Mucosa of descending colon (tissue), 3 donors: ENCODE measurements at places on chromosomes 1 and 21. TPM values are rescaled to one million over a fixed set of nuclear protein-coding genes. Genes with fewer than 3 reads are reported as not detected.

DNA sequence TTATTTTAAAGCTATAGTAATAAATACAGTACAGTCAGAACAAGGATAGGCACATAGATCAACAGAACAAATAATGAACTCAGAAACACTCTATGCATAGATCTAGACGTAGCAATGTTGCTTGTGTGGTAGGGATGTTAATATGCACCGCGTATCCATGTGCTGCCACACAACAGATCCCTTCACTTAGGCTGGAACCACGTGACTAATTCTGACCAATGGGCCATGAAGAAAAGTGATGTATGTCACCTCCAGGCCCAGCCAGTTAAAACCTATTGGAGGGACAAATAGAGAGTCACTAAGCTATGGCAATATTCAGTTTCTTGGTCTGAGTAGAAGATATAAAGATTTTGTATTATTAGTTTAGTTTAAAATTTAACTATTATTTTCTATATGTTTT, 91.4 kb downstream of the ADAMTS1 start:
- no peak for DNase-seq

- DNase-seq = no peak
Observed at GRCh38 chr1:54882519-54882918, 4.5 kb downstream of the DHCR24 start.

DNA sequence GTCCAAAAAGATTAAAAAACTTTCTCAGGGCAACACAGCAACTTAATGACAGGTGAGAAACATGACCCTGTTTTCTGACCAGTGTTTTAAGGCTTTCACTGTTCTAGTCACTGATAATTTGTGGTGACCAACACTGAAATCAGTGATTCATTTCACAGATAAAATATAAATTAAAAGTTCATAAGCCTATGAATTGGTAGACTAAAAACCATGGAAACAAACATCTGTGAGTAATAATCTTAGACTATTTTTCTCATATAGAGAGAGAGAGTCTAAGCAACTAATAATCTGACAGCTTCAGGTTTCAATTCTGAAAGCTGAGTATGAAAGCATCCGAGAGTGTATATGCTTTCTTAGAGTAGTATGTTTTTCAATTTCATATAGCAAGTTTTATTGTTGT, 536.9 kb downstream of the ADGRL2 start:
- no peak for DNase-seq

GRCh38 chr1:186775881-186776560, 52.7 kb upstream of the PLA2G4A start:
- no peak for DNase-seq

DNA sequence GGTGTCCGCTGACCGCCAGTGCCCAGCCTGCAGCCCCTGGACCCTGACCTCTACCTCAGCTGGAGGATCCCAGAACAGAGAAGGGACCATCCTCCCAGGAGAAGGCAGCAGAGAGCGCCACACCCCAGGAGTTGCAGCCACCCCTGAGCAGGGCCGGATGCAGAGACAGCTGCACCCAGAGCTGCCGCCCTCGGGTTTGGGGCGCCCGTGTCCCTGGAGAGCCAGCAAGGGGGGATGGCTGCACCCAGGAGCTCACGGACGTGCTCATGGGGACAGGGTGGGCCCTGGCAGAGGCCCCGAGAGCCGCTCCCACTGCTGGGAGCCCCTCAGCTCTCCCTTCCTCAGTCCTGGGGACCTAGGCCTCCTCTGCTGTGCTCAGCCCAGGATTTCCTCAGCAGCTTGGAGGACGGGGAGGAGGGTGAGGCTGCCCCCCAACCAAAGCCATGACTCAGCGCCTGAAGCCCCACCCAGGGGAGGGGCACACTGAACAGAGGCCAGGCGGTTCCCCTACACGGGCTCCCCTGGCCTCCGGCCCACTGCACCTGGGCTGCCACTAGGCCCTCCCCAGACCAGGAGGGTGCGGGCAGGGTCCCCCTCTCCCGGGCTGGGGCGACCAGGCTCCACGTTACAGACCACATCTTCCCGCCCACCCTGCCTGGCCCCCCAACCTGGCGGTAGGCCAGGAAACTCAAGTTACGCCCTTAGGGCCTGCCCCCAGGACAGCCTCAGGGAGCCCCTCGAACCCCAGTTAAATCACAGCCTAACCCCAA, 2.2 kb downstream of the ACAP3 start:
- DNase-seq = peak; percentile 85

DNA sequence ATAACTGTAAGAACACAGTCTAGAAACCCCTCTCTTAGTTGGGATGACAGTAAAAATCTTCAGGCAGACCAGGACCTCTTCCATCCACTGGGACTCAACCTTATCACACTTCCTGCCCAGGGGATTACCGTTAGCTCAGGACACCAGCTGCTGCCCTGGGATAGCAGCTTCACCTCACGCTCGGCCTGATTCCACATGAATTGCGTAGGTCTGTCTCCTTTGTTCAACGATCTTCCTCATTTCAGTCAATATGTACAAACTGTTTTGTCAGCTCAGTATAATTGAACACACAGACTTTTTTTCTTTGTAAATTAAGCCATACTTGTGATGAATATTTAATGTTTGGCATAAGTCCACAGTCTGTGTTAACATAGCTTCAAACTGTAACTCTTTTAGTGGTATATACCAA, 290.4 kb downstream of the GRIK1 start:
- DNase-seq = no peak

- DNase-seq = no peak
Observed at GRCh38 chr1:206582537-206582936, 29.7 kb downstream of the EIF2D start.

GRCh38 chr1:245168906-245169305, 14.1 kb downstream of the KIF26B start:
- no peak for DNase-seq

- DNase-seq = no peak
Observed at GRCh38 chr21:14581902-14582457, 35.9 kb upstream of the SAMSN1 start.

- DNase-seq = no peak
Observed at GRCh38 chr1:80225510-80225909, 1219.0 kb upstream of the ADGRL4 start.

DNA sequence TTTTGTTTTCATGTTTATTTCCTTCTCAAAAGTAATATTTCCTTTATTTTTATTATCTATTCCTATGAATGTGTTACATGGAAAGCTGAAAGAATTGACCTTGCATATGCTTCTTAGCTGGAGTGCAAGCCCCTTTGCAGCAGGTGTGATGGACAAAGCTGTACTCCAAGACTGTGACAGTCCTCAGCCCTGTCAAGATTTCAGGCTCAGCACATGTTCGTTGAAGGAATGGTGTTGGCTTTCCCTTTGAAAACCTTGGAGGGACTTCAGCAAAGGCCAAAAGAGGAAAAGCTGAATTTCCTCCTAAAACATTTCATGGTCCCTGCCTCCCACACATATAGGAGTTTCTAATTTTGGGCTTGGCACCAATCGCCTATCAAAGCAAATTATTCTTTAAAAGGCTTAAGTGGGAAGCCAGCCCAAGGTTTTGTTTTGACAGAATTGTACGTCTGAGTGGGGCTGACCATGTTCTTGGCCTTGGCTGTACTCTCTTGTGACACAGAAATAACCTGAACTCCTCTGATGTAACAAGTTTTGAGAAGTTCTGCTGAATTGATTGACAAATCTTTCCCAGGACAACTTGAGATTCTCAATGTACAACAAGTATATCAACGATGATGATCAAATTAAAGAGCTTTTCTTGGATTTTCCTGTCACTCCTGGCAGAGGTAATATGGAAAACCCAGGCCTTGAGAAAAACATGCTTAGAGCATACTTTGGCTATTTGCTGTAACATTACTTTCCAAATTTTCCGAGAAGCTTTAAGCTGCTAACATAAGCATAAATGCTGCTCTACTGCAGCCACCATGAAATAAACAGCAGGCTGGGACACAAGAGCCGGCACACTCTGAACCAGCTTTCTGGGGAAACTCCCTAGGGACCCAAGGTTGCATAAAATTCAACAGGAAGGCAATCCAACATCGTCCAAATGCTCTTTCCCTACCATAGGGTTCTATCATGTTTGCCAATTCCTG, 135.7 kb upstream of the ZNF648 start:
- no peak for DNase-seq

GRCh38 chr1:2447276-2448097, 28.6 kb upstream of the PLCH2 start:
- no peak for DNase-seq

DNA sequence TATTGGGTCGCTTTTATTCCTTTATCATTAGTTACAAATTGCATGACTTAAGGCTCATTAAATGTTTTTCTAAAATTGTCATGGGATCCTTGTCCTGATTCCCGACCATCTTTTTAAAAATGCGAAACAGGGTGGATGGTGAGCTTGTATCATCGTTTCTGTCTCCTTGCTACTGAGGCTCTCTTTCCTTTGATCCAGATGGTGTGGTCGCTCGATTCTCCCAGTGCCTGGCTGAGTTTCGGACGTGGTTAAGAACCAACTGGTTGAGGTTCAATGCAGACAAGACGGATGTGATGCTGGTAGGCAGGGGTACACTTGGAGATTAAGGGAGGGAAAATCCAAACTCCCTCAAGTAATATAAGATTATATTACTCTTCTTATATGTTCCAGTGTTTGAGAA, 1.2 kb downstream of the MIER1 start:
- DNase-seq = no peak

DNA sequence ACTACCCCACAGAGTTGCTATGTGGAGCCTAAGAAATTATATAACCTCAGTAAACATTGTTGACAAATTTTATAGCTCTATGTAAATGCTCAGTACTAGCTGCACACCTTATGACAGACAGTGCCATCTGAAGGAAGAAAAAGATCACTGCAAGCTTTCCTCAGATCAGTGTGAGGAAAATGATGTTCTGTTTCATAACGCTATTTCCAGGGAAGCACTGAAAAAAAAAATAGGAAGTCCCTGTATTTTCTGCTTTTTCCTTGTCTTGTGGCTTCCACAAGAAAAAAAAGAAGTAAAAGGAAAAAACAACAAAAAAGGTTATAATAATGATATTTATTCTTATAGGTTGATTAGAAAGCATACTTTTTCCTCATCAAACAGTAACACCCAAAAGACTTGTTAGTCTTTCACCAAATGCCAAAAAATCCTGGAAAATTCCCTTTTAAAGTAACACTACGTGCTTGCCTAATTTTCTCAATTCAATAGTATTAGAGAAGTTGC, 23.2 kb downstream of the LYST start:
- DNase-seq = no peak

- no peak for DNase-seq
Observed at GRCh38 chr1:28246427-28246832, 10.5 kb downstream of the ATP5IF1 start.

GRCh38 chr1:9703165-9703509, 51.6 kb downstream of the PIK3CD start:
- no peak for DNase-seq

DNA sequence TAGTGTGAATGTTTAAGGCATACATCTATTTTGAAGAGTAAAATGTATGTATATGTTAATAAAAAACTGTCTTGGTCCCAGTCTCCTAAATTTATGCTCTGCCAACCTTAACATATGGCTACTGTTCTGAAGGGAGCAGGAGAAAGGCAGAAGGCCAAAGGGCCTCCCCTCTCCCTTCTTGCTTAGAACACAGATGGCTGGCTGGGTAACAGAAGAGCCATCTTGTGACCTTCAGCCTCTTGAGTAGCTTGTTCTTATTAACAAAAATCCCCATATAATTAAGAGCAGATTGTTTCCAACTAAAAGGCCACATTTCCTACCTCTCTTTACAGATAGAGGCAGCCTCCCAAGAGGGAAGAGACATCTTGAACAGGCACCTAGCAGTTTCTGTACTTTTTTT, 36.1 kb downstream of the EPB41 start:
- DNase-seq = no peak

GRCh38 chr21:37196847-37197246, 70.3 kb downstream of the VPS26C start:
- no peak for DNase-seq

- DNase-seq = peak; percentile 71
Observed at GRCh38 chr1:6601923-6602668, 573 bp downstream of the KLHL21 start.

GRCh38 chr1:153390938-153391710, at the start of gene S100A8:
S100A8 (minus strand) TSS chr1:153391073; CDS start chr1:153390535, 538 bp downstream.
- DNase-seq = no peak

- no peak for DNase-seq
Observed at GRCh38 chr21:33451634-33452071, 28.1 kb downstream of the TMEM50B start.

DNA sequence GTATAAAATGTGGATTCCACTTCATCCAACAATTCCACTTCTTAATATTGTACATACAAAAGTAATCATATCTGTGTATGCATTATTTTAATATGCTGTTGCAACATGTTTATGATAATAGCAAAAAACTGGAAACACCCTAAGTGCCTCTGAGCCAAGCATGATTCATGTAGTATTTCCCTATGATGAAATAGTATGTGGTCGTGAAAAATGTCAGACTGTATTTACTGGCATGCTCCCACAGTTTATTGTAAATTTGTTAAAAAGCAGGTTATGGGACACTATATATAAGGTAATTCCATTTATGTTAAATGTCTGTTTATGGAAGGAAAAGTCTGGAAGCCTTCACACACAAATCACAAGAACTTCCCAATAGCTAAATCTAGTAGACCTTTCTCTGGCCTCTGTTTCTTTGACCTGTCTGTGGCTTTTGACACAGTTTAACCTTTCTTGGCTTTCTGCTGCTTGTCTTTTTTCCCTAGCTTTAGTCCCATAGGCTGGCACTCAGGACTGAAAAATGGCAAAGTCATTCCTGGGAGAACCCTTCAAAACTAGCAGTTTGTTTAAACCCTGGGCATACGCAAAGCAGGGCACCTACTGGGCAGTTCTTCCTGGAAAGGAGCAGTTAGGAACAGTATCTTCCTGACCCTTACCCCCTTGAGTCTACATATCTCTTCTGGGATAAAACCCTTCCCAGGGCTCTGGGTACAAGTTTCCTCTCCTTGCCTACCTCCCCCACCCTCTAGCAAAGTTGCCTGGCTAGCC, 65.4 kb upstream of the ARTN start:
- DNase-seq = no peak

The ZNF281 gene
- total RNA-seq = 8.4 TPM

The EXTL1 gene
- not detected for total RNA-seq

The NBPF4 gene
- total RNA-seq = 0.35 TPM

The LCE3D gene
- total RNA-seq = not detected

The OR2T2 gene
- total RNA-seq = not detected

The ALPL gene
- total RNA-seq = 0.82 TPM

The OLFM3 gene
- 0.12 TPM for total RNA-seq

The RGS2 gene
- 153 TPM for total RNA-seq

The ADGRL4 gene
- 4.6 TPM for total RNA-seq

The GCSAML gene
- total RNA-seq = 0.32 TPM

The CFHR5 gene
- total RNA-seq = not detected

The RAB3B gene
- total RNA-seq = 5.6 TPM

The SIM2 gene
- total RNA-seq = not detected
